ENCODE measurements at places on chromosomes 6 and 20.

- no peak for DNase-seq
Observed at GRCh38 chr6:12366731-12367130, 76.6 kb downstream of the EDN1 start.

DNA sequence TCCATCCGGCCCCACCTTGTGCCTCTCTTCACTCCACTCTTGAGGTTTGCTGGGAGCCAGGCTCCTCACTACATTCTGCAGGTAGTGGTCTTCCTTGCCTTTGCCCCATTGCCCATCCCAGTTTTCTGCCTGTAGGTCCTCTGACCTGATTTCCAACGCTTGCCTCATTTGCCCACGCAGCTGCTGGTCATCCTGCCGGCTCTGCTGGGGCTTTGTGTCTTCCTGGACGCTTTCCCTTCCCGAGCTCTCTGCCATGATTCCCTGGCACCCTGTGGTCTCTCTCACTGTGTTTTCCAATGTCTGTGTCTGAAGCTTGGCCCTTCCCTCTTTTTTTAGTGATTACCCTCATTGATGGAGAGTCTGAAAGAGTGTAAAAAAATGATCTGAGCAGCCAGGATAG is 451.6 kb downstream of the UTRN start:
- DNase-seq = no peak

DNA sequence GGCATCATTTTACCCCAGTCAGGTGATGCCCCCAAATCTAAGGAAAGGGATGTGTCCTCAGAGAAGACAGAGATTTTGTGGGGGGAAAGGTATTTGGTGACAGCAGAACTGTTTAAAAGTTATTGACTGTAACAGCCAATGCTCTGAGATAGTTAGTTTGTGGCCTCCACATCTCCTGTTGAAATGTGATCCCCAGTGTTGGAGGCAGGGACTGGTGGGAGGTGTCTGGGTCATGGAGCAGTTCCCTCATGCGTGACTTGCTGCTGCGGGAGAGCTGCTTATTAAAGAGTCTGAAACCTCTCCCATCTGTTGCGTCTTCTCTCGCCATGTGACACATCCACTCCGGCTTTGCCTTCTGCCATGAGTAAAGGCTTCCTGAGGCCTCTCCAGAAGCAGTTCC is 282.8 kb upstream of the FOXQ1 start:
- DNase-seq = no peak

- no peak for DNase-seq
Observed at GRCh38 chr6:7267466-7268091, 45.4 kb downstream of the SSR1 start.

- no peak for DNase-seq
Observed at GRCh38 chr20:34337982-34338726, 24.9 kb upstream of the ITCH start.

GRCh38 chr6:146916435-146917025 is 287.7 kb upstream of the STXBP5 start:
- DNase-seq = no peak

DNA sequence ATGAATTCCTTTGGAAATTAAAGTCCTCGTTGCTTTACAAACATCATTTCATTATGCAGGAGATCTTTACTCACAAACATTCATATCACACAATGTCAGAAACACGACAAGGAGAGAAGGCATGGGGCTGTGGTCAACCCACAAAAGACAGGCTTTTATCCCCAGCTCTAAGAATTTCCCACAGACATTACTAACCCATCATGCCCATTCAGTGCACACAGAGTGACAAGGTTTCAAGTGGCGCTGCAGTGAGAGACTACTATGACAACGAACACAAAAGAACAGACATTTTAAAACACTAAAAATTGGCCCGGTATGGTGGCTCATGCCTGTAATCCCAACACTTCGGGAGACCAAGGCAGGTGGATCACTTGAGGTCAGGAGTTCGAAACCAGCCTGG is 579.8 kb upstream of the AGPAT4 start:
- DNase-seq = no peak

DNA sequence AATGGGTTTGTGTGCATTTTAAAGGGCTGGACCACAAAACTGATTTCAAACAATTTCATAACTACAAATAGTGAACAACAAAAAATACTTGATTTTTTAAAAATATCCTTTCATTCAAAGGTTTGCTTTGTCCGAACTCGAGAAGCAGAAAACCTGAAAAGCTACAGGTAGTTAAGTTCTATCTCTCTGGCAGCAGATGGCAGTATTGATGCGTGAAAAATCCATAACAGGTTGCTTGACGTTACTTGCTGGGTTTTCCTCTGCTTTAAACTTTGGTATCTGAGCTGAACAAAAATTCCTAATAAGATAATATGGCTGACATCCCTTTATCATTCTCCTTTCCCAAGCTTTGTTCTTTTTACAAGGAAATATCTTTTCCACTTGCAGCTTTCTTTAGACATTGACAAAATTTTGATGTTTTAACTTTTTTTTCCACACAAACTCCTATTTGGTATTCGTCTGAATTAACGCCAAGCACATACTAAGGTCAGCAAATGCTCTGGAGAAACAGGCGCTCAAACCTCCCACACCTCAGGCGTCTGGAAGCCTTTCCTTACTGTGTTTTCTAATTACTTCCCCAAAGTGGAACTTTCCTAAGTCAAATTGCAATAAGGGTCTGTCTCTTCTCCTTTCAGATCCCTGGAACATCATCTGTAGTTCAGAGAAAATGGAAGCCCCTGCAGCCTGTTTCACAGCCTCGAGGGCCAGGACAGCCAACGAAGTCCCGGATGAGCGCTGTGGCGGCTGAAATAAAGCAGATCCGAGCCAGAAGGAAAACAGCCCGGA is 50.3 kb upstream of the GFRAL start:
- DNase-seq = no peak
